Stimulated activated CD8-positive, alpha-beta memory T cell treated with anti-CD3 and anti-CD28 coated beads, Interleukin-15, amount 100 ng/mL, for 48 hours (primary cell): ENCODE measurements at places on chromosomes 7 and 10.

- DNase-seq, result no peak
Measured at GRCh38 chr10:15324611-15325010, 46.5 kb downstream of the FAM171A1 start.

DNA sequence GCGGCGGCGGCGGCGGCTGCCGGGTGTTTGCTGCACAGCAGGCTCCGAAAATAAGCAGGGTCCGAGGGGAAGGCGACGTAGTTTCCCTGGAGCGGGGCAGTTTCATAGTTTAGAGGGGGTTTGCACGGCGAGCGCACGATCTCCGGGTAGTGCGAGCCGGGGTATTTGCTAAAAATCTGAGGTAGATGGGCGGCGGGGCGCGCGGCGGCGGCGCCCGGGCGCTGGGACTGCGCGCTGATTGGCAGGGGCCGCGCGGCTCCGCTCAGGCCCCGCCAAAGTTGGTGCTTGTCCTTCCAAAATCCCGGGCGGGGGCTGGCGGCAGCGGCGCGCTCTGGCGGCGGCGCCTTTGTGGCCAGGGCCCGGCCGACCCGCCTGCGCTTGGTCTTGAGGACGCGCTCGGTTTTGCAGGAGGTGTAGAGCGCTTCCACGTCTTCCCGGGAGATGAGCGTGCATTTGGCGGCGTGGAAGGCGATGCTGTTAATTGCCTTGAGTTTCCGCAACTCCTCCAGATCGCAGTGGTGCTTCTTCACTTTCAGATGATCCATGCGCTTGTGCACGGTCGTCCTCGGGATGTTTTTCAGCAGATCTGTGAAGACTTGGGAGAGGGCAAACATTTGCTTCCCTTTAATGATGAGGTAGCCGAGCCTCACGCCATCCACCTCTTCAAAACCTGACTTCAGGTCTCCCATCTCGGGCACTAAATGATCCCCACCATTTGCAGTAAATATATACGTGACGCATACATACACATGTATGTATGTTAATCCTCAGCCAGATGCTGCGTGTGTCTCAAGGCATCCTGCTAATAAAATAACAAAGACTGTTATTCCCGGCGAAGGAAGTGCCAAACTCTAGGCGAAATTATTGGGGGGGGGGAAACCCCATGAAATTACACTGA is 8.1 kb downstream of the SKIDA1 start:
- no peak for DNase-seq

GRCh38 chr7:159207951-159208350 is 63.3 kb upstream of the VIPR2 start:
- DNase-seq, result no peak

DNA sequence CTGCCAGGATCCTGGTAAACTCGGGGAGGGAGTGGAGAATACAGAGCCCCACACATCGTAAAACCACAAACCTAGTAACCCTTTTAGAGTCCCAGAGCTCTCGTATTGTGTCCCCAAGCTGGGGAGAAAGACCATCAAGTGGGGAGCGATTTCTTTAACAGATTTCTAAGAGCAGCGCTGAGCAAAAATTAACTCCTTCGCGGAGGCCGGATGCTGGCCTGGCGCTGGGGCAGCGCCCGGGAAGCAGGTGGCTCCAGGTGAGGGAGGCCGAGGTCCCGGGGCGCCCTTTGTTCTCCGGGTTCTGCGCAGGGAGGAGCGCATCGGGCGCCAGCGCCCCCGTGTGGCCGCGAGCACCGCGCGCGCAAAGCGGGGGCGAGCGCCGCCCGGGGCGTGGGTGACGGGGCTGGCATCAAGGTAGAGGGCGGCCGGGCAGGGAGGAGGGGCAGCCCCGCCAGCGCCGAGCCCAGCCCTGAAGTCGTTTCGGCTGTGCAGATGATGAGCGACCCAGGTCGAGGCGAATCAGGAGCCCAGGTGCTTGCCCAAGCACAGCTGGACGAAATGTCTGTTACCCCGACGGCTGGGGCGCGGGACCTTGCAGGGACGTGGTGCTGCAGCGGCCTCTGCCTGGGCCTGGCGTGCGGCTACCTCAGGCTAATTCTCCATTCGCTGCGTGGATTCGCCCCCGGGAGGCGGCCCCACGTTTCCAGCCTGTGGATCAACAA is 10.4 kb upstream of the FGFR2 start:
- DNase-seq, result peak; percentile 22

DNA sequence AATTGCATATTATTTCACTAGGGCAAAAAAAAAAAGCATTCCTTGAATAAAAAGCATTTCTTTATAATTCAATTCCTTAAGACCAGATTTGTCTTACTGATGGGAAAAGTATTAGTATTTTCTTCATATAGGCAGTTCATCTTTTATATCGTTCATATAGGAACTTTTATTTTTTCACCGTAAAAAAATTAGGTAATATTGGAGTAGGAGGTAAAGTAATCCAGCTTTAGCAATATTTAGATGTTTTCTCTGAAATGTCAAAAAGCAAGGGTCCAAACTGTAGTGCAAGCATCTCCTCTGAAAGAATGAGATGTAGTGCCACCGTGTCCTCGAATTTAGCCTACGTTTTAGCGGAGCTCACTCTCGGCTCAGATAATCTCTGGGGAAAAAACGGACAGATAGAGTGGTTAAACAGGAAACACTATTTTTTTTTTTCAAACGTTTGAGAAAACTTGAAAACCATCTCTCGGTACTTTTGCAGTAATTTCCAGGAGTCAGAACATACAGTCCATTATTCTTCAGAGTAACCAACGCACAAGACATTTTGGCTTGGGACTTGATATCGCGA is 5.5 kb upstream of the SPAG6 start:
- DNase-seq, result no peak

GRCh38 chr10:128062881-128063563 is 63.2 kb downstream of the MKI67 start:
- peak; percentile 34 for DNase-seq

- no peak for DNase-seq
Measured at GRCh38 chr7:26508917-26509316, 217.3 kb downstream of the SNX10 start.

GRCh38 chr7:115475761-115476385 is 554.0 kb downstream of the MDFIC start:
- no peak for DNase-seq

DNA sequence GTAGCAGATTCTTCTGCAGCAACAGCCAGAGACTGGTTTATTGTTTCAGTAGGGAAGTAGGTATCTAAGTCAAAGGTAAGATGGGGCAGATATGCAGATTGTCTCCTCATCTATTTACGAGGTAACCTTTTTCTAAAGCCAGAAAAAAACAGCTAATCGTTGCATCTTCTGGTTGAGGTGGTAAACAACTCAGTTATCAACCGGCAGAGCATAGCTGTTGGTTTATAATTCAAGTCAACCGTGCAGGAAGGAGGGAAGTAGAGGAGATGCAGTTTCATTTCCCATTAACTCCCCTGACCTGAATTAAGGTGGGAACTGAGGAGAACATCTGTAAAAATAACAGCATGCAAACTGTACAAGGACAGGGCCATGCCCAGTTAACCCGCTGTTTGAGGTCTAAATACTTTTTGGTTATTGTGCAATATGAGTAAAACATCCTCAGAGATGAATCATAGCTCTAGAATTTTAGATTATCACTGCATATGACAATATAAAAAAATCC is 156.5 kb upstream of the ITGB1 start:
- DNase-seq, result no peak

DNA sequence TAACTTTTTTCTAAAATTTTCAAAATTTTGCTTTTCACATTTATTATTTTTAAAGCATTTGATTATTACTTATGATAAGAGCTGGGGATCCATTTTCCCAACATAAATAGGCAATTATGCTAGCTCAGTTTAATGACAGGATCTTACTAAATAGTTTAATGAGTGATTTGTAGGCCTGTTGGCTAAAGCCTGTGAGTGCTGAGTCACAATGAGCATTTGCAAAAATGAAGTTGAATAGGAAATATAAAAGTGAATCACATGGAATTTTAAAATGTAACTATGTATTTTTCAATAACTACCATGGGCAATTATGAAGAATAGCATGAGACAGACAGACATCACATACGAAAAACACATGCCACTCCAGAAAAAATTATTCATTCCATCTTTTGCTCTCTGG is 45.1 kb upstream of the ZPBP start:
- DNase-seq, result no peak

GRCh38 chr7:41621953-41622831 is 80.7 kb downstream of the INHBA start:
- no peak for DNase-seq

DNA sequence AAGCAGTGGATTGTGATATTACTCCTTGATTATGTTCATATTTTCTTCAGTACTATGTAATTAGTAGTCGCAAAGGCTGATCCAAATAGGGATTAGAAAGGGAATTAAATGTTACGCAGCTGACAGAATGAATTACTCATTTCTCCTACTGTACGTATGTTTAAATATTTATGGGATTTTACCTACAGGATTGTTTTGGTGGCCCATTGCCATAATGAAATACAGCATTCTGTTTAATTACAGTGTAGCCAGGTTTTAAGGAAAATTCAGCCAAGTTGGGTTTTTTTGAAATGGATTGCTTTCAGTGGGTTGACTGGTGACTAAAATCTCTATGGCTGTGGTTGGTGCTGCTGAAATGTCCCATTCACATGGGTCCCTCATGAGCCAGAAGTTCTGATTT is 197.7 kb upstream of the GRB10 start:
- no peak for DNase-seq
